ENCODE measurements at places on chromosomes 13 and 19. TPM values are rescaled to one million over a fixed set of nuclear protein-coding genes. Genes with fewer than 3 reads are reported as not detected.

Gene VRK3
- total RNA-seq, result 32.9 TPM

Gene PRSS57
- not detected for total RNA-seq

Gene CASP14
- total RNA-seq, result not detected

Gene CERS4
- 16.8 TPM for total RNA-seq

Gene PLEKHA4
- 14.4 TPM for total RNA-seq

Gene CATSPERD
- not detected for total RNA-seq

Gene LRRC63
- total RNA-seq, result 0.20 TPM

Gene SLITRK5
- total RNA-seq, result under 0.01 TPM

Gene SELENOV
- total RNA-seq, result not detected

Gene ZNF723
- not detected for total RNA-seq

DNA sequence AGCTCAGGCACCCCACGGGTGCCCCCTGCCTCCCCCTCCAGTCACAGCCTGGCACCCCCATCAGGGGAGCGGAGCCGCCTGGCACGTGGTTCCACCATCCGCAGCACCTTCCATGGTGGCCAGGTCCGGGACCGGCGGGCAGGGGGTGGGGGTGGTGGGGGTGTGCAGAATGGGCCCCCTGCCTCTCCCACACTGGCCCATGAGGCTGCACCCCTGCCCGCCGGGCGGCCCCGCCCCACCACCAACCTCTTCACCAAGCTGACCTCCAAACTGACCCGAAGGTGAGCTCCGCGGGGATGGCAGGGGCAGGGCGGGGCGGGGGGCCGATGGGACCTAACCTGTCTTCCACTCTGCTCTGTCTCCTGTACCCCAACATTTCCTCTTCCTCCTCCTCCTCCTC, 25.0 kb downstream of the CKM start:
- DNase-seq, result no peak

- DNase-seq, result no peak
These were observed 11.2 kb upstream of the IL4I1 start for GRCh38 chr19:49907745-49908446.

DNA sequence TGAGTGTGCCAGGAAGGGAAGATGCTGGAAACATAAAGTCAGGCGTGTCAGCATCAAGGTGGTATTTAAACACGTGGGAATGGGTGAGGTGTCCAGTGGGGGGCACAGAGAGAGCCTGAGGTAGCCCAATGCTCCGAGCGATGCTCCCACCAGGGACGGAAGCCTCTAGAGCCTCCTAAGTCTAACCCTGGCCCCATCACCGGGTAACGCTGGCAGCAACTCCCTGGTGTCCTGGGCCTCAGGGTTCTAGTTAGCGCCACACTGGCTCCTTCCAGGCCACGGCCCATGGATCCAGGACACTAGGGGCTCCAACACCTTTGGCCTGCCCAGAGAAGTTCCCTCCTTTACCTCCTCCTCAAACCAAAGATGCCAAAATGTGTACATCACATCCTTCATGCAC, 65.4 kb downstream of the EPS15L1 start:
- no peak for DNase-seq

DNA sequence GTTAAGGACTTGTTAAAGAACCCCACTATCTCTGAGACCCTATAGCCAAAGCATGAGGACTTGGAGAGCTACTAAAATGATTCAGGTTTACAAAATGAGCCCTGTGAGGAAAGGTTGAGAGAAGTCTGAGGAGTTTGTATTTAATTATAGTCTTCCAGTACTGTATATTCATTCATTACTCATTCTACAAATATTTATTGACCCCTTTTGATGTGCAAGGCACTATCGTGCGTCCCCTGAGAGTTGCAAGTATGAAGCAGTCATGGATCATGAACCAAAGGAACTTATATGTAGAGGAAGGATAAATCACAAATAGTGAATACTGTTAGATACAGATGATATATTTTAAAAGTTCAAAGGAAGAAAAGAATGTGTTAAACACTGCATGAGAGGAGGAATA, 84.4 kb downstream of the DNAJC15 start:
- DNase-seq, result peak; percentile 13

GRCh38 chr19:34173193-34173956, 1.1 kb downstream of the LSM14A start:
- DNase-seq, result peak; percentile 89

DNA sequence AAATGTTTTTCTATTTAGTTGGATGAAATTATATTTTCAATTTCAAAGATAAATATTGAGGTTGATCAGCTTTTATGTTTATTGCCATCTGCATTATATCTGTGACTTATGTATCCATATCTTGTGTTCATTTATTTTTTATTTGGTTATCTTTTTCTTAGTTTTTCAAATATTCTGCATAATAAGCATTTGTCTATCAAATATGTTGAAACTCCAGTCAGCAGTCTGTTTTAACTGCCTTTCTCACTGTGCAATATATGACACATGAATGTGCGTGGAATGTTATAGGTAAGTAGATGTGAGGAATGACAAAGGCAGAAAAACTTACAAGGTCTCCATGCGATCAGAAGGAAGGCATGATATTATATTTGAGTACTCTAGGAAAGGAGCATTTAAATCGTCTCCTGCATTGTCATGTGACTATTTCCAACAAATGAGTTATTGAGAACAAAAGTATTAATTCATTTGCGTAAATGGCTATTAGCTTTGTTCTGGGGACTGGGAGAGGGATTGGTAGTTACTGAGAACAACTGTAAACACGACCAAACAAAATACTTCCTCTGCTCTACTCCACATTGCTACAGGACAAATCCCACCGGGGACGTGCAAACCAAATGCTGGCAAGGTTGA, 318.1 kb downstream of the GPC5 start:
- DNase-seq, result no peak

DNA sequence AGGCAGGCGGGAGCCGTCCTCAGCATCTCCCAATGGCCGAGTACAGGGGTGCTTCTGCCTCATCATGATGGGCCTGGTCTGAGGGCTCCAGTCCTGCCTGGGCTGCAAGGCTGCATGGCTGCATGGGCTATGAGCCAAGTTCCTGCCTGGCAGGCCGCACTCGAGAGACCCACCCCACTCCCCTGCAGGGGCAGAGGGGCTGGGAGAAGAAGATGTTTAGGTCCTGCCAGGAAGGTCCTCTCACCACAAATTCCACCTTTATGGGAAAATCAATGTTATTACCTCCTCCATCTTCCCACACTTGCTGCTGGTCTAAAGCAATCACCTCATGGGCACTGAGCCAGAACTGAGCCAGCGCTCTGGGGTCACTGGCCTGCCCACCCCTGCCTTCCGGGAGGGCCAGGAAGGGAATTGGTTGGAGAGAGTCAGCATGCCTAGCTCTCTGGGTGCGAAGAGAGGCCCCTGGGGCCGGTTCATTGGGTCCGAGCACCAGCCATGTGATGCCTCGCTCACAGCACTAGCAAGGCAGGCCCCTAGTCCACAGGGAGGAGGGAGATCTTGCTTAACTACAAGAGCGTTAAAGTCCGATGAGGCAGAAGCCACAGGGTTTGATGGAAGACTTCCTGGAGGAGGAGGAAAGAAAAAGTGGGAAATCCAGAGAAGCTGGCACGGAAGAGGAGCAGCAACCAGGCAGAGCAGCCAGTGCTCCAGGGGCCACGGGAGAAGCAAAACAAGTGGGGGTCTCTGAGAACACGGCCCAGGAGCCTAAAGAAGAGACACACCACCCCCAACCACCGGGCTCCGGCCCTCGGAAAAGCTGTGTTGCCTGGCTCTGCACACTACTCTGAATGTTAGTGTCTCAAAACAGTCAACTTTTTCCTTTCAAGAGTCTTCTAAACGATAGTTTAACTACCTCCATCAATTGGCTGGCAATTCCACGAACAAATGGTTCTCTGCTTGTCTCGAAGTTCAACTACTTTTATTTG, 63.1 kb downstream of the CEBPG start:
- peak; percentile 3 for DNase-seq

DNA sequence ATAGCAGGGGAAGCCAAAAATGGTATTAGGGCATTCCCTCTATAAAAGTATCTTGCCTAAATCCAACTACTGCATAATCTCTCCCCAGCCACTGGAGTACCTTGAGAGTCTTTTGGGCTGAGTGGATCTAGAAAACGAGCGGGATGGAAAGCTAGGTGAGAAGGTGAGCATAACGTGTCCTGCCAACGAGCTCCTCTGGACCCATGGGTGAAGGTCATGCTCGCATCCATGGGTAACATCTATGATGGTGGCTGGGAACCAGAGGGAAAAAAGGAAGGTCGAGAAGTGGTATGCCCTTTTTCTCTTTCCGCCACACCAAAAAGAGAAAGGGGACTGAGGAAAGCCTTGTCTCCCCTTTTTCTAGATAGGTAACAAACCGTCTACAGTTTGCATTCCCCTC, 63.0 kb downstream of the ZNF208 start:
- DNase-seq, result no peak

DNA sequence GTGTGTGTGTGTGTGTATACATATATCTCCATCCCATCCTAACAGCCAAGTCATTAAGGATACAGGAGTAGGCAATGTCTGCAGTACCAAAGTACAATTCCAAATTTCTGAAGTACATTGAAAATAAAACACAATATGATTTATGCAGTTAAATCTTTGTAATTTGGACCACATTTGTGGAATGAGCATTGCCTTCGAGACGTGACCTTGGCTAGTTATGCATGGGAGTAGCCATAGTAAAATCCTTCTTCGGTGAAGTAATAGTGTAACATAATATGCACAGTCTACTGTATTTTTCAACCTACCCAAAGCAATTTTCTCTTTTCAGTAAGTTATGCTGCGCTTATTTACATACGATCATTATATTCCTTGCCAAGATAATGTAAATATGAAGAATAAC, 665.7 kb upstream of the GPC6 start:
- DNase-seq, result no peak

DNA sequence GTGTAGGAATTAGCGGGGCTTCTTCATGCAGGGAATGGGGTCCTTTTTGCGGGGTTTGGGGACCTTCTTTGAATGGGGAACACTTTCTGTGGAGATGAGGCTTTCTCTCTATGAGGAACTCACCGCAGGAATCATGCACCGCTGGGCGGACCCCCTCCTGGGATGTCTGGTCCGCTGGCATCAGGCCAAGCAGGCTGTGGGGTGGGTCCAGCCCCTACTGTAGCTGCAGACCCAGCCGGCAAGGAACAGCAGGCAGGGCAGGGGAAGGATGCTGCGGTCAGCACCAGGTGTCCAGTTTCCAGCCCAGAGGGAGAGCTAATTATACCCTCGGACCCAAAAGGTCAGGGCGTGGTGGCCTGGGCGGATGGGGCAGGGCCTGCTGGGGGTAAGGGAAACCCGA, 1.8 kb downstream of the MYBPC2 start:
- DNase-seq, result no peak

- DNase-seq, result peak; percentile 81
These were observed 3.5 kb upstream of the NAPSA start for GRCh38 chr19:50368649-50369570.

GRCh38 chr19:13104848-13105711, 2.4 kb upstream of the LYL1 start:
- no peak for DNase-seq

- DNase-seq, result no peak
These were observed 15.6 kb downstream of the LSM4 start for GRCh38 chr19:18307271-18307681.

- no peak for DNase-seq
These were observed 641.6 kb upstream of the PCDH20 start for GRCh38 chr13:62057286-62057685.

GRCh38 chr19:1042689-1043511, 3.0 kb downstream of the ABCA7 start:
- DNase-seq, result no peak

- no peak for DNase-seq
These were observed 17.4 kb downstream of the FNDC3A start for GRCh38 chr13:48993150-48993549.

GRCh38 chr19:29815231-29815630, 3.4 kb downstream of the CCNE1 start:
- no peak for DNase-seq

DNA sequence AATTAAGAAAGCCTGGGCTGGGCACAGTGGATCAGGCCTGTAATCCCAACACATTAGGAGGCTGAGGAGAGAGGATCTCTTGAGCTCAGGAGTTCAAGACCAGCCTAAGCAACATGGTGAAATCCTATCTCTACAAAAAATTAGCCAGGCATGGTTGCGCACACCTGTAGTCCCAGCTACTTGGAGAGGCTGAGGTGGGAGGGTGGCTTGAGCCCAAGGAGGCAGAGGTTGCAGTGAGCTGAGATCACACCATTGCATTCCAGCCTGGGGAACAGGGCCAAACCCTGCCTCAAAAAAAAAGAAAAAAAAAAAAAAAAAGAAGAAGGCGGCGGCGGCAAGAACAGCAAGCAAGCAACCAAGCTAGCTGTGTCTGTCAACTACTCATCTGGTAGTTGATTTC, 26.7 kb downstream of the TSC22D1 start:
- DNase-seq, result no peak

DNA sequence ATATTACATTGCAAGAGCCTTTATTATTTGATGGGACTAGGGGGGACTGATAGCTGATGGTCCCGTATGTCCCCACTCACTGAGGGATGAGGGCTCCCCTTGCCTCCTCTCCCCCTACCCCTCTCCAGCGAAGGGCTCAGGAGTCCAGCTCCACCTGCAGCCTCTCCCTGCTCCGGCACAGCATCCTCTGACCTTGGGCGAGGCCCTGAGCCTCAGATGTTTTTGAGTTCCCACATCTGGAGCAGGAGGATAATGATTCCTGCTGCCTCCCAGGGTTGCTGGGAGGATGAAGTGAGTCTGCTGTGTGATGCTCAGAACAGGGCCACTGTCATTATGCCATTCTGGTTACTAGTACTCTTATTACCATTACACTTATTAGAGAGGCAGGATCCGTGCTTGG, 15.0 kb downstream of the PAK4 start:
- no peak for DNase-seq

- no peak for DNase-seq
These were observed 2.6 kb downstream of the ZNF71 start for GRCh38 chr19:56597696-56598095.

- peak; percentile 57 for DNase-seq
These were observed 122.6 kb upstream of the SLC10A2 start for GRCh38 chr13:103188713-103189326.

GRCh38 chr13:20057963-20058362, 99.4 kb downstream of the ZMYM2 start:
- DNase-seq, result no peak

- no peak for DNase-seq
These were observed 36.4 kb downstream of the RCBTB2 start for GRCh38 chr13:48496271-48497161.

GRCh38 chr13:48318821-48319511, 15.4 kb downstream of the RB1 start:
- no peak for DNase-seq

GRCh38 chr19:51161266-51161665, 19.2 kb downstream of the SIGLEC7 start:
- no peak for DNase-seq

GRCh38 chr19:4086411-4086867, 19.7 kb upstream of the ZBTB7A start:
- no peak for DNase-seq
